ENCODE measurements at places on chromosomes 4 and X.

- DNase-seq: no peak
Measured at GRCh38 chrX:102610905-102611304, 11.6 kb downstream of the ARMCX5 start.

DNA sequence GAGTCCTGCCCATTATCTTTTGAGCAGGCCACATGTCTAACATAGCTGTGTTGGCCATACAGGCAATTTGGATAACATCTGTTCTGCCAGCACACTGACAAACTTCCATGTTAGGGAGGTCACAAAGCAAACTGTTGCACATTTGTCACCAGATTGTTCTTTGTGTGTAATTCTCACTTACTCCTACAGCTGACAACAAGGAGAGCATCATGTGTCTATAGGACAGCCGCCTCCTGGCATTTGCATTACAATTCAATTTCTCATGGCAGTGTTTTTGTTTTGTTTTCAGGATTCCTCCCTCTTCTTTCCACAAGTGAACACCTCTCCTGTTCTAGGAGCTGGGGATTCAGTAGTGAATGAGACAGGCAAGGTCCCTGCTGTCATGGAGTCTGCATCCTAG is 94.3 kb upstream of the LEF1 start:
- DNase-seq: no peak

DNA sequence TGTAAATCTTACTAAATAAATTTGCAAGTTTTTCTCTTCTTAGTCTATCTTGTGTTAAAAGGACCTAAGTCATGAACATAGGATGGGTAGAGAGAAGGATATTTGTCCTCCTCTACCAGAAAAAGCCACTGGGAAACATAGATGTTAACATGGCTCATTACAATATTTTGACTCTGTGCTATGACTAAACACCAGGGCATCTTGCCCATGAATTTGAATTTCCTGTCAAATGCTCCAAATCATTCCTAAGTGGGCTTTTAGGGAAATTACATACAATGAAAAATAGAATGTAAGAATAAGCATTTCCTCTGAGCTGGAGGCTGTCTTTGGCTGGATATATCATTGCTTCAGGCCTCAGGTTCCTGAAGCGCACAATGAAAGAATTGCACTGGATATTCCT is 39.1 kb downstream of the ANOS1 start:
- DNase-seq: no peak

GRCh38 chrX:30898886-30899285 is 9.8 kb upstream of the TAB3 start:
- DNase-seq: no peak

GRCh38 chr4:159239629-159240028 is 136.8 kb downstream of the RAPGEF2 start:
- DNase-seq: no peak

DNA sequence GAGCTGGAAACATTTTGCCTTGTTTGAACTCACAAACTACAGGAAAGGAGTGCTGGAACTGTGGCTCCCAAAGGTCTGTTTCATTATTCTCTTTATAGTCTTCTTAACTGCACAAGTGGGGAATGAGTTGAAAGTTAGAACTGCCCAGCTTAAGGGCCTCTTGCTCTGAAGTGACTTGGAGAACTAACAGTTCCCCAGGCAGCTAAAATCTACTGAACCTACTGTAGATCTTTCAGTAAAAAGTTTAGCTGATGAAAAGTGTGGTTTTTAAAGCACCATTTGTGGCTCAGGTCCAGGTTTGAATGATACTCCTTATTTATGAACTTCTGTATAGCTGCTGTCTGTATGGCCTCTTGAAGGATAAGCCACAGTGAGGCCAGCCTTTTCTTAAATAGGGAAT is 353.8 kb downstream of the MAPK10 start:
- DNase-seq: no peak

DNA sequence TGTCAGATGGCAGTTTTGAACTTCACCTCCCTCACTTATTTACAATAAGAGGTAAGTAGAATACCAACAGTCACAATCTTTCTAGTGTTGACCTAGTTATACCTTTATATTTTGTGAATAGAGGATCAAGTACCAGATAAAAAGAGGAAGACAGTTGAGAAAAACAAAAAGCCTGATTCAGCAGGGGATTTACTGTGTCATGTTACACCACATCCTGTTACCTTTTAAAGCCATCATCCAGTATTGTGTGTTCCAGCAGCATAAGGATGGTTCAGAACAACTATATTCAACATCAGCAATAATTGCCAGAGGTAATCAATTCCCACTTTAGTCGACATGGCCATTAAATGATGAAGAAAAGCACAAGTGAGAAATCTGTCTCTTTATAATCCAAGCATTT is 21.3 kb upstream of the CXCL6 start:
- no peak for DNase-seq

Data from MCF 10A (cell line).